Skeletal muscle cell (primary cell): ENCODE measurements at places on chromosomes 12 and 14.

GRCh38 chr12:29286081-29286790 lies 94.7 kb downstream of the ERGIC2 start:
- DNase-seq: peak; percentile 40

GRCh38 chr12:43776498-43776897 lies 17.7 kb downstream of the IRAK4 start:
- DNase-seq: no peak

DNA sequence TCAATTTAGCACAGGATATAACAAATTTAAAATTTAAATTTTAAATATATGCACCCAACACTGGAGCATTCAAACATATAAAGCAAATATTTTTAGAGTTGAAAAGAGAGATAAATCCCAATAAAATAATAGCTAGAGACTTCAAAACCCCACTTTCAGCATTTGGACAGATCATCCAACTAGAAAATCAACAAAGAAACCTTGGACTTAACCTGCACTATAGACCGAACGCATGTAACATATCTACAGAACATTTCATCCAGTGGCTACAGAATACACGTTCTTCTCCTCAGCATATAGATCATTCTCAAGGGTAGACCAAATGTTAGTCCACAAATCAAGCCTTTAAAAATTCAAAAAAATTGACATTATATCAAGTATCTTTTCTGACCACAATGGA lies 64.0 kb downstream of the SPTSSA start:
- DNase-seq: no peak

GRCh38 chr12:5582018-5582417 lies 150.1 kb downstream of the NTF3 start:
- no peak for DNase-seq

GRCh38 chr14:77346495-77346894 lies 25.7 kb downstream of the GSTZ1 start:
- DNase-seq: no peak
